ENCODE measurements at places on chromosomes 2 and 18.
A peak's percentile ranks its signal among the peaks of the same experiment; 100 is the strongest.

GRCh38 chr2:72156872-72157271 is 9.2 kb upstream of the CYP26B1 start:
- DNase-seq, result no peak

DNA sequence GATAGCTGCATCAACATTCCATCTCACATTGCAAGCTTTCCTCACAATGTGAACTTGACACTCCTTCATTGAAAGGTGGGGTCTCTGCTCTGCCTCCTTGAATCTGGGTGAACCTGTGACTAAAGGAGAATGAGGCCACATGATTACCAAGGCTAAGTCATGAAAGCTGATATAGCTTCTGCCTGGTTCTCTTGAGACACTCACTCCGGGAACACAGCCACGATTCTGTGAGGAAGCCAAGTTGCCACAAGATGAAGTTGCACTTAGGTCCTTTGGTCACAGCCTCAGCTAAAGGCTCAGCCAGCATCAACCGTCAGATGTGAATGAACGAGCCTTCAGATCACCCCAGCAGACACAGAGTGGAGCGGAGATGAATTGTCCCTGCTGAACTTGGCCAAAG is 94.7 kb upstream of the FAM136A start:
- no peak for DNase-seq

- DNase-seq, result no peak
These were observed 88.0 kb downstream of the SOCS6 start for GRCh38 chr18:70376914-70377258.

- DNase-seq, result no peak
These were observed 34.0 kb downstream of the KANSL3 start for GRCh38 chr2:96604104-96604503.

DNA sequence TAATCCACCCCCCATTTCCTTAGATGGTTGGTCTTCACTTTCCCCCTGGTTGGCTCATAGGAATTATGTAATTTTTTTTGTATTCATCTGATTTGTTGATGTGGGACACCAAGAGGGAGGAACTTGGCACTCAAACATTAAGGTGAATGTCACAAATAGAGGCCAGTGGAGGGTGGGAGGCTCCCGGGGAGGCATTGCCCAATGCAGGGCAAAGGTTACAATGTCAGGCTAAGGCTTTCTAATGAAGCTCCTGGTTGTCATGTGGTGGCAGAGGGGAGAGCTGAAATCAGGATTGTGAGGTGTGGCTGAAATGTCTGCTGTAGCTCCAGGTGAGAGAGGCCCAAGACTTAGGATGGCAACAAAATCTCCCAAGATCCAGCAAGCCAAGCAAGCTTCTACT is 42.7 kb downstream of the MPHOSPH10 start:
- DNase-seq, result no peak

DNA sequence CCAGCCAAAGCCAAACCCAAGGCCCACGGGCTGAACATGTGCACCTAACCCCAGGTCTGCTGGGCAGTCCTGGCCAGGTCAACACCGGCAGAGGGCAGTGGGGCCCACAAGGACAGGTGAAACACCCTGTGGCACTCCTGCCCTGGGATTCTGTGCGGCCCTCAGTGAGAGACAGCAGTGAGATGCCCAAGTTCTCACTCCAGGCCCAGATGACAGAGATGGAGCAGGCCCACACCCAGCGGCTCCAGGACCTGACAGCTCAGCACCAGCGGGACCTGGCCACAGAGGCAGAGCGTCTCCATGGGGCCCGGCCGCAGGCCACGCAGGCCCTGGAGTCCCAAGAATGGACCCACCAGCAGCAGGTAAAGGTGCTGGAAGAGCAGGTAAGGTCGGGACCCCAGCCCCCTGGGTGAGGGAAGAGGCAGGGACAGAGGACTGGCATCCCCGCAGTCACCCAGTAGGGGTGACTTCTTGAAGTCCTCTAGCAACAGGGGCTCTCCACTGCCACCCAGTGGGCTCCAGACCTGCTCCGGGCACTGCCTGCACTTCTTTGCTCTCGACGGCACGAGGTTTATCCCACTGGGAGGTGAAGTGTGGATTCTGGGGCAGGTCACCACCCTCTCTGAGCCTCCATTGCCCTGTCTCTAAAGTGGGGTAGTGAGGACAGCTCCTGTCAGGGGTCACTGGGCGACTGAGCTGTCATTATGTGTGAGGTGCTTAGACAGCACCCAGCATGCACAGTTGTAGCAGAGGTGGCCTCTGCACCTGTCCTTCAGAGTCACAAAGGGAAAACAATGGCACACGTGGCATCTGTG is 8.8 kb upstream of the SNED1 start:
- peak; percentile 14 for DNase-seq

Measured in fibroblast of skin of abdomen (primary cell).